PC-3 (cell line): ENCODE measurements at places on chromosomes 3 and 15. TPM values are rescaled to one million over a fixed set of nuclear protein-coding genes. Genes with fewer than 3 reads are reported as not detected.

The TRAT1 gene
- not detected in 2 replicates for total RNA-seq

The OCA2 gene
- total RNA-seq: not detected in 2 replicates

The TRIM42 gene
- not detected in 2 replicates for total RNA-seq

The IL5RA gene
- total RNA-seq: not detected in 2 replicates

The GABRR3 gene
- not detected in 2 replicates for total RNA-seq

The MEIS2 gene
- 10.0 and 17.5 TPM in 2 replicates for total RNA-seq

The CHRNA5 gene
- total RNA-seq: 8.4 and 11.0 TPM in 2 replicates

The CCDC54 gene
- not detected in 2 replicates for total RNA-seq

The SI gene
- not detected in 2 replicates for total RNA-seq

The LSAMP gene
- 0.15 TPM in 1 of 2 replicates, not detected in the other for total RNA-seq

The LDHAL6B gene
- total RNA-seq: not detected in 2 replicates

The FGD5 gene
- total RNA-seq: not detected in 2 replicates

The GRAMD2A gene
- total RNA-seq: 0.07 TPM in 1 of 2 replicates, not detected in the other

The DLL4 gene
- 2.2 and 2.9 TPM in 2 replicates for total RNA-seq

The RBP2 gene
- total RNA-seq: not detected in 2 replicates

The GOLGA6B gene
- total RNA-seq: 0.11 TPM in 1 of 2 replicates, not detected in the other

The EIF2A gene
- total RNA-seq: 67.9 and 92.4 TPM in 2 replicates

The CPNE9 gene
- total RNA-seq: 0.07 TPM in 1 of 2 replicates, not detected in the other

The B3GNT5 gene
- total RNA-seq: 22.9 and 29.2 TPM in 2 replicates

The ZNF660 gene
- not detected in 2 replicates for total RNA-seq

The ASB14 gene
- not detected in 2 replicates for total RNA-seq

- no peak for DNase-seq
Observed at GRCh38 chr3:27110020-27110419, 259.2 kb downstream of the NEK10 start.

DNA sequence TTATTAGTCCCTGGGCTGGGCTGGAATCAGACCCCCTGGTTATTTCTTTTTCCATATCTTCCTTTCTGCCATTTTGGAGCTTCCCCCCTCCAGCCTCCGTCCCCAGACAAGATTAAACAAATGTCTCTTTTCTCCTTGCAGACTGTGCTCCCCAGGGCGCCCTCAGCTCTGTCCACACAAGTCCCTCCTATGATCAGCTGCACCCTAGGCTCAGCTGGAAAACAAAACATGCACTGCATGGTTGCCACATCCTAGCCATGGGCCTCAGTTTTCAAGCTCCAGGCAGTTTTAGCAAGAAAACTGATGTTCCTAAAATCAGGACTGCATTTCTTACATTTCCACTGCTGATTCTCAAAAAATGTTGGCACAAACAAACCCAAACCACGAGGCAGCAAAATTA is 23.5 kb upstream of the RFTN1 start:
- DNase-seq: no peak

- DNase-seq: no peak
Observed at GRCh38 chr3:14874784-14875183, 56.0 kb downstream of the FGD5 start.

- no peak for DNase-seq
Observed at GRCh38 chr3:55059027-55059629, 131.3 kb upstream of the LRTM1 start.

- no peak for DNase-seq
Observed at GRCh38 chr15:52180196-52180835, 10.9 kb downstream of the GNB5 start.

- no peak for DNase-seq
Observed at GRCh38 chr3:51275111-51275805, 109.8 kb upstream of the MANF start.

GRCh38 chr3:168545591-168545990 is 449.9 kb upstream of the GOLIM4 start:
- DNase-seq: no peak

DNA sequence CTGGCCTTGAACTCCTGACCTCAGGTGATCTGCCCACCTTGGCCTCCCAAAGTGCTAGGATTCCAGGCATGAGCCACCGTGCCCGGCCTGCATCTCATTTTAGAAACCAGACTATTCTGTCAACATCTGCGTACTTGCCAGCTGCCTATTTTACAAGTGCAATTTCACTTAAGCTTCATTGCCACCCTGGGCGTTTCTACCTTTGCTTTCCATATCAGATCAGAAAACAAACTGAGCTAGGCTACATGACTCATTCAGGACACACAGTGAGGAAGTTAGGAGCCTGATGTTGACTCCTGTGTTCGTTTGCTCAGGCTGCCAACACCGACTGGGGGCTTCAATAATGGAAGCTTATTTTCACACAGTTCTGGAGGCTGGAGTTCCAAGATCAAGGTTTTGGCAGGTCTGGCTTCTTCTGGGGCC is 42.3 kb upstream of the KLHL25 start:
- DNase-seq: peak; percentile 79

- no peak for DNase-seq
Observed at GRCh38 chr3:185778094-185778493, 46.7 kb downstream of the IGF2BP2 start.

GRCh38 chr3:116661196-116661595 is 48.4 kb upstream of the TUSC7 start:
- DNase-seq: no peak

DNA sequence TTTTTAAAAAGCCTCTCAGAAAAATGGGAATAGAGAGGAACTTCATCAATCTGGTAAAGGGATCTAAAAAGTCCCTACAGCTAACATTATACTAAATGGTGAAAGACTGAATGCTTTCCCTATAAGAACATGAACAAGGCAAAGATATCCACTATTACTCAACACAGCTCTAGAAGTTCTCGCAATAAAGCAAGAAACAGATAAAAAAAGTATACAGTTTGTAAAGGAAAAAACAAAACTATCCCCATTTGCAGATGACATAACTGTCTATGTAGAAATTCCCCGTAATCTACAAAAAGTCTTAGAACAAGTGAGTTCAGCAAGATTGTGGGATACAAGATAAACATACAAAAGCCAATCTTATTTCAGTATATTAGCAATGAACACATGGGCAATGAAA is 15.4 kb downstream of the EDC3 start:
- DNase-seq: no peak

GRCh38 chr3:138062037-138062436 is 52.1 kb downstream of the CLDN18 start:
- DNase-seq: no peak

GRCh38 chr3:46557814-46558183 is 8.3 kb downstream of the LRRC2 start:
- DNase-seq: no peak

- DNase-seq: no peak
Observed at GRCh38 chr3:114212646-114213045, 24.7 kb downstream of the ZNF80 start.

- peak; percentile 36 for DNase-seq
Observed at GRCh38 chr3:17065315-17065714, 180.6 kb downstream of the PLCL2 start.

- no peak for DNase-seq
Observed at GRCh38 chr3:25707268-25707926, 42.7 kb upstream of the TOP2B start.

GRCh38 chr3:170016057-170016456 is 21.7 kb upstream of the GPR160 start:
- DNase-seq: no peak

DNA sequence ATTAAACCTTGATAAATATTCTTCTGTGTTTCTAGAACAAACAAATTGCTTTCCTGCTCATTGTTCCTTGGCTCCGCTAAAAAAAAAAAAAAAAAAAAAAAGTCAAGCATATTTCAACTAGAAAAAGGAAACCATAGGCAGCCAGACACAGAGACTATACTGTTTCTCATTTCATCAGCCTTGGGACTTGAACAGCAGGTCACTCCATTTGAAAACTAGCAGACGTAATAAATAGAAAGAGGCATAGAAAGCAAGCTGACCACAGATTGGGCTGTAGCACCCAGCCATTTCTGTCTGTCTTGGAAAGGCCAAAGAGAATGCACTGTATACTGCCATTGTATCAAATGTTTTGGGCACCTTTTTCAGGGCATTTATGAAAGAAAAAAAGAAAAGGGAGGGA is 697.1 kb downstream of the NLGN1 start:
- DNase-seq: no peak

- peak; percentile 26 for DNase-seq
Observed at GRCh38 chr3:113552851-113553250, 20.5 kb downstream of the SIDT1 start.

DNA sequence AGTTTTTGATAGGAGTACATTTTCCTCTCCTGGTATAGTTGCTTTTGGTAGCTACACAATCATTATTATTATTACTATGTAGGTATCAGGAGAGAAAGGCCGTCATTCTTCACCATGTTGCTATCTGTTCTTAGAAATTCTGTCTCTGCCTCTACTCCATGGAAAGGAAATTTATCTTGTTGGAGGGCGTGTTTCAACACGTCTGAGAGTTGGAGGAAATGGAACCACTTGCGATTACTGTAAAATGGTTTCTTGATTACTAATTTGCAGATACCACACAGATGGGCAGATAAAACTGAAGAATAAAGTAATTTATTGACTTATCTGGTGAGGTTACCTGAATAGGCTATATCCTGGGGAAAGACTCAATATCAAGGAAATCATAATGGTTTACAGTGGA is 488.4 kb downstream of the NR2F2 start:
- DNase-seq: no peak

DNA sequence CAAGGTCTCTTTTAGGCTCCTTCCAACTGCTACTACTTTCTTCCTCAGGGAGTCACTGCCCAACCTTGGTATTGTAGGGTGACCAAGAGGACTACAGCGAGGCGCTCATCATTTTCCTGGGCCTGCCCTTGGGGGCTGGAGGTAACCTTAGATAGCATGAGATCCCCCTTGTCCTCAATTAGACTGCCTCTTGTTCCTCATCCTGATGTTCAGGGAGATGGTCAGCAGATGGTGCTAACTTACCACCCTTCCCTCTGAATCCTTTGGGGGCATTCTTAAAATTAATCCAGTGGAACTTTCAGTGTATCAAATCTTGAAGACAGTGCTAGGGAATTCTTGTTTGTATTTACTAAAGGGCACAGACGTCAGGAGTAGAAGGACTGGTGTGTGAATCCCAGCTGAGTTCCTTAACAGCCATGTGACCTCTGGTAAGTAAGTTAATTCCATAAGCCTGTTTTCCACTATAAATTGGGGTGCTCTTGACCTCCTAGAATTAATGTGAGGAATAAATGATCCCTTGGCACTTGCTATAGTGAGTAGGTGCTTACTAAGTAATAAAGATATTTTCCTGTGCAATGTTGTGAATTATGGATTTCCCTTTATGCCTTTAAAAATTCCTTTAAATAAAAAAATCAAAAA is 4.1 kb upstream of the CLPX start:
- peak; percentile 54 for DNase-seq

GRCh38 chr3:143309705-143310104 is 190.1 kb downstream of the CHST2 start:
- DNase-seq: no peak

DNA sequence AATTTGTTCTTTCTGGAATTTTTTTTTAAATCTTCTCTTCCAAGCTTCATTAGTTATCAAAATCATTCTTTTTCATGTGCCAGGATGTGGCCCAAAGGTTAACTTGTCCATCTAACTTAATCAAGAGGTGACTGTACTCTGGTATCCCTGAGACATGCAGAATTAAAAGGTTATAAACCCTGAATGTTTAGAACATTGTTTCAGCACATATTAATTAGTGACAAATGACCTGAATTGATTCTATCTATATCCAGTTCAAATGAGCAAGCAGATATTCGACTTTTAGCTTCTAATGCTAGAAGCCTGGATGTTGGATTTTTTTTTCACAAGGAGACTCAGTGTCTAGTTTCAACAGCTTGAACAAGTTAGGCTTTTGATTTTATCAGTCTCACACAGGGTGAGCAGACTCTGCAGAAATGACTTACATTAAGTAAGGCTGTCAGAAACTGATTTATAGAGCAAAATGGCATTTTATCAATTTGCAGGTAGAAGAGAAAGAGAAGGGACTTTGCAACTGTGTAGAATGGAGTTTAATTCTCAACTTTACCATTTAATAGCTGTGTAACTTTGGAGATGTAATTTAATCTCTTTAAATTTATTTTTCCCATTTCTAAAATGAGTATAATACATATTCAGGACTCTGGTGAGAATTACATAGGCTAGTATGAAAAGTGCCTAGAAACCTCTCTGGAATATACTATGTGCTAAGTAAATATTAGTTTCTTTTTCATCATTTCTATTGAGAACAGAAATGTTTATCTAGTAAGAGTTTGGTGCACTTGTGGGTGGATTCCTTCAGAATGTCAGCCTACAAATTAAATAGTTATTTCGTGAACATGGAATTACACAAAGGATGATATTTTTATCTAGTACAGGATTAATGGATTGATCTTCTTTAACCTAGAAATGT is 100.0 kb downstream of the ALCAM start:
- no peak for DNase-seq

DNA sequence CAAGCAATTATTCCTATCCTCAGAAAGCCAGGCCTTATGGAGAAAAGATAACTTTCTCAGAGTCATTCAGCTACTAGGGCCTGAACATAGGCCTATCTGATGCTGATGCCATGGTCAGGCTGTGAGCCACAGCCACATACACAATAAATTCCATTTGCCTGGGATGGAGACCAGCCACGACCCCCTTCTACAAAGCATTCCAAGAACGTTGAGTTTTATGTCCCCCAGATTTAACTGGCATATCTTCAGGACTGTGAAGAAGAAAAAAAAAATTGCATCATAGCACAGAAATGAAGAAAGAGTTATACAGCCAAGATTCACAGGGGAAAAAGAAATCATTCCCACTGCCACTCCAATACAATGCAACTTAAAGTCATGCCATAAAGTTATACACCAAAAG is 100.0 kb downstream of the THBS1 start:
- DNase-seq: no peak

DNA sequence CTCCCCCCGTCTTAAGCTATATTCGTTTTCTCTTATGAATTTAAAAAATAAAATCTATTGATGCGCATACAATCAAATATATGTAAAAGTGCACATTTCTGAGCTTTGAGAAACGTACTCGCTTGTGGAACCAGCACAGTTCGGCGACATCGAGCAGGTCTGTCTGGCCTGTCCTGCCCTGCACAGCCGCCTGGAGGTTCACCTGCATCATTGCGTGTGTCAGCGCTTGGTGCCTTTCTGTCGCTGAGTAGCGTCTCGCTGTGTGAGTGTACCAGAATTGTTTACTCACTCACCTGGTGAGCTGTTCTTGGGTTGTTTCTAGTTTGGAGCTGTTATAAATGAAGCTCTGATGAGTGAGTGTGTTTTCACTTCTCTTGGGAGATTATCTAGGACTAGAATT is 104.0 kb downstream of the VGLL4 start:
- peak; percentile 89 for DNase-seq

DNA sequence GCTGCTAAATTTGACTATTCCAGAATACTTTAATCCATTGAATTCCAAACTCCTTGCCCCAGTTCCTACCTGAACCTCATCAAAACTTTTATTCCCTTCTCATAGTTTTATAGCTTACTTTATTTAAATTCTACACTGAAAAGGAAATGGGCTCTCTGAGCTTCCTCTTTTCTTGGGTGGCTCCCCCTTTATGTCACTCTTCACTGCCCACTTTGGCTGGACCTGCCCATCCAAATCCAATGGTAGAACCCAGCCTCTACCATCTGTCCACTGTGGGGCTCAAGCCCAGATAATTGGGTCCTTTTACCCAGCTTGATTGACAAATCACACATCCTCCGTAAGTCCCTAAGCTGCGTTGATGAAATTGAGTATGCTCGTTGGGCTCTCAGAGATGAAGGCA is 216.5 kb downstream of the BBX start:
- DNase-seq: no peak

GRCh38 chr15:74373731-74374647 is 6.5 kb upstream of the CYP11A1 start:
- DNase-seq: peak; percentile 89
